ENCODE measurements at places on chromosomes 7 and 10.
A peak's percentile ranks its signal among the peaks of the same experiment; 100 is the strongest.

DNA sequence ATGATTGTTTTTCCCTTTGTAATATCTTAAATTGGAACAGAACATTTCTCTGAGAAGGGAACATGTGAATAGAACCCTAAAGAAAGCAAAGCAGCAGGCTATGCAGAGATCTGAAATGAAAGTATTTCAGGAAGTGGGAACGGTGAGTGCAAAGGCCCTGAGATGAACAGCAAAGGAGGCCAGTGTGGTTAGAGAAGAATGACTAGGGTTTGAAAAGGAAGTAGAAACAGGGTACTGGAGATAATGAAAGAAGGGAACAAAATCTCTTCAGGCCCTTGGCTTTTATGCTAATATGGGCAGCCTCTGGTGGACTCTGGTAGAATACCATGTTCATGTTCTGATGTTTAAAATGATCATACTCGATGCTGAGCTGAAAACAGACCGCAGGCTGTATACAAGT, 22.2 kb downstream of the ARHGAP21 start:
- no peak for ATAC-seq

- ATAC-seq: peak; percentile 36
Observed at GRCh38 chr10:119595676-119596515, 868 bp downstream of the TIAL1 start.

- no peak for ATAC-seq
Observed at GRCh38 chr7:179209-179681, 13.1 kb upstream of the FAM20C start.

GRCh38 chr10:19499291-19499770, 316.9 kb upstream of the PLXDC2 start:
- ATAC-seq: no peak

DNA sequence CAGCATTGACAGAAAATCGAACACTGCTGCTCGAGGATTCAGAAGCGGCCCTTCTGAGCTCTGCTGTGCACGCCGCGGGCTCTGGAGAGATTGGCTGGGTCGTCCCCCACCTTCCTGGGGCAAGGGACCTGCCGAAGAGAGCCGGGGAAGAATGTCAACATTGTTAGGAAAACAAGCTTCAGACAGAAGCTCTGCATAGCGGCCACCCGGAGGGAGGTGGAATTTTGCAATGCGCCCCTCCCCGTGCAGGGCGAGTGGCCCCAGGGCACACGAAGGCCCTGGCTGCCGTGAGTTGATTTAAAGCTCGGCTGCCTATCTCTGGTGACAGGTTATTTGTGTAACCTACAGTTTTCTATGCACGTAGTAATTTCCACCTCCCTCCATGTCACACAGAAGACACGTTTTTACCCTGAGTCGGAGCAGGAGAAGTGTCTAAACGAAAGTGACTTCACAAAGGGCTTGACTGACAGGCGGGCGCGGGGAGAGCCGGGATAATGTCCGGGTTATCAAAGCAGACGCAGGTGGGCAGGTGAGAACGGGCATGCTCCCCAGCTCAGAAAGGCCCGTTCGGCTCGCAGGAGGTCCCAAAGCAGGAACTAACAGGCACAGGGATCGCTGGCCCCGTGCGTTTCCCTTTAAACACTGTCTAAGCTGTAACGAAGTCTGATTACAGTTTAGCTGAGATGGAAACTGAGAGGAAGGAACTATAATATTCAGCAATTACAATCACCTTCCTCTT, 84.6 kb downstream of the PDGFA start:
- no peak for ATAC-seq

DNA sequence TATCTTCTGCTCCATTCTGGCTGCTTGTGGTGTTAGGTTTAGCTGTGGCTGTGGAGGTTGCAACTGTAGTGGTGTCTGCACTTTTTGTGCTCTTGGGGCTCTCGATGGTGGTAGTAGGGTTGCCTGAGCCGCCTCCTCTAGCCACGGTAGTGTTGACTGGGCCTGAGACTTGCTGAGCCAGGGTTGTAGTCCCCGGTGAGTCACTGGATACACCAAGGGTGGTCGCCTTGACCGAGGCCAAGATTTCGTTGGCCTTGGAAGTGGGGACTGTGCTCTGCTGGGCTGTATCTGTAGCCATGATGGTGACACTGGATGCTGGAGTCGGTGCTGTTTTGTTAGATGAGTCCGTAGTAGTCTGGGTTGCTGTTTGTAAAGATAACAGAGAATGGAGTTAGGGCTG, 45.4 kb downstream of the PODXL start:
- ATAC-seq: no peak

DNA sequence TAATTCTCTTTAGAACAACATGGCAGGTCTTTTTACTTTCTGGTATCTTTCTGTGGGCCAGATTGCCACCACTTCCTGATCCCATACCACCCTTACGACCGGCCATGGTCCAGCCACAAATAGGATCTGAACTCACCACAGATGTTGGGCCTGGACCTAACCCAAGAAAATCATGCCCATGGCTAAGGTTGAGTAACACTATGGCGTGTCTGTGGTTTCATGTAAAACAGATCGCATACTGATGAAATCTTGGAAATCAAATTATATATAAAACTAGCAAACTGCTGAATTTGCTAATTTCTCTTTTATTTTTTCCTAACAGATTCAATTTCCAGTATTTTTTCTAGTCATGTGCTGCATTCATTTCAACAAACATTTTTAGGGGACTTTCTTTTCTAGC, 77.2 kb downstream of the CH25H start:
- no peak for ATAC-seq

DNA sequence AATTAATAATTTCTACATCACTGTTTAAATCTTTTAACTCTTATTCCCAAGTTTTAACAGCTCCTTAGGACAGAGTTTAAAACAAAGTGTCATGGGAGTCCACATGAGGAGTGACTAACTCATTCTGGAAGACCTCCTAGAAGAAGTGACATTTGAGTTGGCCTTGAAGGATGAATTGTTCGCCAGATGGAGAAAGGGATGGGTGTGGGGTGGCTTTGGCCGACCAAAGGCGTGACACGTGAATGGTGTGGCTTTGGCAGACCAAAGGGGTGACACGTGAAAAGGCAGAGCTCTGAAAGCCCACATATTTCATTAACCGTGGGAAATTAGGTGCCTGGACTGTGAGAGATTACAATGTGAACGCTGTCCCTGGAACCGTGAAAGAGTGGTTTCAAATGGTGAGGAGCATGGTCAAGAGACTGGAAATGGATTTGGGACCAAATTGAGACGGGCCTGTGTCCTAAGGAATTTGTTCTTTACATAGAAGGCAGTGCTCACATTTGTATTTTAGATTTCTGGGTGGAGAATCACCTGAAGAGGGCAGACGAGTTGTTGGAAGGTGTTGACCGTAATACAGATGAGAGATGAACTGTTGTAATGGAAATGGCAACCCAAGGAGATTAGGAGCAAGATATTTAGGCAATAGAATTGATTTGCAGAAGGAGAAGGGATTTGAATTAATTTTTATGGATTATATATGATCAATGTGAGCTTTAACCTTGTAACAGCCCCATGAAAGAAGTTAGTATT, 228.1 kb downstream of the BICC1 start:
- no peak for ATAC-seq

GRCh38 chr7:372932-373791, 83.2 kb downstream of the FOXL3 start:
- no peak for ATAC-seq

GRCh38 chr7:96273716-96274115, 48.2 kb downstream of the SLC25A13 start:
- no peak for ATAC-seq

DNA sequence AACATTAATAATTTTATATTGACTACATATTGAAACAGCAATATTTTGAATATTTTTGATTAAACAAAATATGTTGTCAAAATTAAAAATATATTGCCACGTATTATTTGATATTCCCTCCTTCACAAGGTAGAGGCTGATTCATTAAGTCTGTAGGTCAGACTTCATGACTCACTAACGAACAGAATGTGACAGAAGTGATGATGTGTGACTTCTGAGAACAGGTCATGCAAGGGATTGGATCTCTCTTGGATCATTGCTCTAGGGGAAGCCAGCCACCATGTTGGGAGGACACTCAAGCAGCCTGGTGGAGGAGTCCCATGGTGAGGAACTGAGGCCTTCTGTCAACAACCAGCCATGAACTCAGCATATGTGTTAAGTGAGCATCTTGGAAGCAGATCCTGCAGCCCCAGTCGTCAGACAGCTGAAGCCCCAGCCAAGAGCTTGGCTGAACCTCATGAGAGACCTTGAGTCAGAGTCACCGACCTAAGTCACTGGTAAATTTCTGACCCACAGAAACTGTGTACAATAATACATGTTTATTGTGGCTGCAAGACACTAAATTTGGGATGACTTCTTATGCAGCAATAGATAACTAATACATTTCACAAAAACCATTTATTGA, 66.6 kb downstream of the HTR5A start:
- ATAC-seq: no peak

GRCh38 chr10:124660404-124661125, 83.6 kb downstream of the FAM53B start:
- no peak for ATAC-seq

- peak; percentile 83 for ATAC-seq
Observed at GRCh38 chr10:110610308-110610774, 33.8 kb upstream of the RBM20 start.

- peak; percentile 54 for ATAC-seq
Observed at GRCh38 chr7:56105508-56105907, 768 bp downstream of the CHCHD2 start.

- no peak for ATAC-seq
Observed at GRCh38 chr7:99260395-99260794, 12.2 kb upstream of the MYH16 start.

- peak; percentile 77 for ATAC-seq
Observed at GRCh38 chr10:114869520-114869892, 47.9 kb downstream of the FHIP2A start.

DNA sequence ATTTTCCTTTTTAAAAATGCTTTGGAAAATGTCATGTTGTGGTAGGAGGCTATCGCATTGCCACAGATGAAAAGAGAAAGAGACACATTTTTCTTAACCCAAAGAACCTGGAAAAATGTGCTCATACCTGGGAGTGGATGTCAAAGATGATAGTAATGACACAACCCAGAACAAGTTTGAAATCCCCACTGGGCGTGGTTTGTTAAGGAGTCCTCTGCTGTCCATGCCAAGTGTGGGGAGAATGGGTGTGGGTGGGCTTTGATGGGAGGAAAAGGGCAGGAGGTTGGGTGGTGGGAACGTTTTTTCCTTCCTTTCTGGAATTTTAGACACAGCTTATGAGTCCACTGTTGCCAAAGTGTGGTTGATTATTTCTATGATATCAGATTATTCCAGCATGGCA, 10.9 kb downstream of the OPTN start:
- no peak for ATAC-seq

DNA sequence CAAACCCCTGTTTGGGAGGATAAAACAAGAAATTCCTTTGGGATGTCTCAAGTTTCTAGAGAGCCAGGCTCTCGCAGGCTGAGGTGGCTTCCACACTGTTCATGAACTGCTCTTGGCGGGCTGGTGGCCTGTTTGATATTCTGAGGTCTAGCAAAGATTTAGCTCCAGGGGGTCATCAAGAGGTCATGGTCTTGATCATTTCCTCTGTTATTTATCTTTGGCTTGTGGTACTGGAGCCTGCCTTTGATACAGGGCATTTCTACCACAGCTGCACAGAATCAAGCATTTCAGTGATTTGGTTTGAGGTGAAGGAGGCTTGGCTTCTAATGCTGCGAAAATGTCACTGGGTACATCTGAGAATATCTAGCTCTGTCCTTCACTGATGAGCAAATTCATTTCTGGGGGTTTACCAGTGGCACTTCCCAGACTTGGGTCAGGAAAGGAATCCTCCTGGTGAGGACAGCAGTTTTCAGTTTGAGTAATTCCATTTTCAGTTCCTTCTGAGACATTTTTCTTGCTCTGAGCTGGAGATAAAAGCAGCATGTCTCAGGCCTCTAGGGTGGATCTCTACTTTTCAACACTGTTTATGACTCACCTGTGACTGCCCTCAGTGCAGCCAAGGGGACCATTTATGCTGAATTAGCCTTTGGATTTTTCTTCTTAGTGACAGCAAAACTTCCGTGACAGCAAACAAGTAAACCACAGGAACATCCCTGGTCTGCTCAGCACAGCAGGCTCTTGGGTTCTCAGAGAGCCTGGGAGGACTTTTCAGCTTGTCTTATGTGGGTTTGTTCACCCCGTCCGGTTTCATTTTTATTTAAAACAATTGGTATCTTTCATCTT, 312.0 kb downstream of the RNLS start:
- ATAC-seq: peak; percentile 82

DNA sequence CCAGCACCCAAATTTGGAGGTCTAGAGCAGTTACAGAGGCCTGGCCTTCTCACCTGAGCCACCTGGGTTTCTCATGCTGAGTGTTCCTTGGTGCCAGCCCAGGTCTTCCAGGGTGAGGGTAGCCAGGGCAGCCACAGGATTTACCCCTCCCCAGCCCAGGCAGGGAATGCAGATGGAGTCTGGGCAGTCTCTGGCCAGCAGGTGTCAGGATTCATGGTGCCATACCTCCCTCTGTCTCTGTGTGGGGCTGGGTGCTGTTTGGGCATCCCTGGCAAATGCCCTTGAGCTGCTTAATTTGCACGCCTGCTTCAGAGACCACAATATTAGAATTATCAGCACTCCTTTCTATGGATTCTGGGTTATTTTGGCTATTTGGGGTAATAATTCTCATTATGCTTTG, 246.7 kb downstream of the GFRA1 start:
- ATAC-seq: no peak

DNA sequence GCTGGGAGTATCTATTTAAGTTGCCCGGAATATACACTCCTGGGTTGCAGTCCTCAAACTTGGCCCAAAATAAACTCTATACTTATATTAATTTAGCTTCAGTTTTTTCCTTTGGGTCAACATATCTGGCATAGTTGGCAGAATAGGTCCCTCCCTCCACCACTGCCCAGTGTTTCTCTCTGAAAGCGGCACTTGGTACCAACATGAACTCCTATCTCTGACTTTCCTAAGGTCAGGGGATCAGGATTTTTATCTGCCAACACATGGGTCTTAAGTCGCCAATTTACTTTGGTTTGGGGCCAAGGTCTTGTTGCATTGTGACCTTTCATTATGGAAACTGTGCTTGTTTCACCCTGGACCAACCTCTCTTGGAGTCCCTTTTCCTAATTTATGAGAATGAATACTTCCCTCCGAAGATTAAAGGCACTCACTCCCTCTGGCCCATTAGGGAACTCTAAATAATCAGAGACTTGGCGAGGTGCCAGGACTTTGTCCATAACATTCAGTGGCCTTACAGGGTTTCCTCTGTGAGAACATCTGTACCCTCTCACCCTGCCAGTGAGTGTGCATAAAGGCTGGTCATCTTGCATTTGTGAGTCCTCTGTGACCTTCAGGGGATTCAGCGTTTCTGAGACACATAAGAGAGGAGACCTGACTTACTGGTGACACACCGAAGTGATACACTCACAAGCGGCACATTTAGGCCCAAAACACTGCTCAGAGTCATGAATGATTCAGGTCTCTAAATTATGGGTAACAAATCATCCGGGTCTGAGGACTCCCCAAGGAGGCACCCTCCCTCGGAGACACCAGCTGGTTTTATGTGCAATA, 19.7 kb upstream of the FKBP9 start:
- ATAC-seq: no peak

- ATAC-seq: no peak
Observed at GRCh38 chr10:27893358-27893954, 105.4 kb downstream of the ODAD2 start.
